ENCODE measurements at places on chromosomes 3 and 15.

- no peak for DNase-seq
These were observed 59.4 kb downstream of the PLOD2 start for GRCh38 chr3:146101538-146101937.

GRCh38 chr15:80418892-80419537, 14.8 kb downstream of the ARNT2 start:
- no peak for DNase-seq

DNA sequence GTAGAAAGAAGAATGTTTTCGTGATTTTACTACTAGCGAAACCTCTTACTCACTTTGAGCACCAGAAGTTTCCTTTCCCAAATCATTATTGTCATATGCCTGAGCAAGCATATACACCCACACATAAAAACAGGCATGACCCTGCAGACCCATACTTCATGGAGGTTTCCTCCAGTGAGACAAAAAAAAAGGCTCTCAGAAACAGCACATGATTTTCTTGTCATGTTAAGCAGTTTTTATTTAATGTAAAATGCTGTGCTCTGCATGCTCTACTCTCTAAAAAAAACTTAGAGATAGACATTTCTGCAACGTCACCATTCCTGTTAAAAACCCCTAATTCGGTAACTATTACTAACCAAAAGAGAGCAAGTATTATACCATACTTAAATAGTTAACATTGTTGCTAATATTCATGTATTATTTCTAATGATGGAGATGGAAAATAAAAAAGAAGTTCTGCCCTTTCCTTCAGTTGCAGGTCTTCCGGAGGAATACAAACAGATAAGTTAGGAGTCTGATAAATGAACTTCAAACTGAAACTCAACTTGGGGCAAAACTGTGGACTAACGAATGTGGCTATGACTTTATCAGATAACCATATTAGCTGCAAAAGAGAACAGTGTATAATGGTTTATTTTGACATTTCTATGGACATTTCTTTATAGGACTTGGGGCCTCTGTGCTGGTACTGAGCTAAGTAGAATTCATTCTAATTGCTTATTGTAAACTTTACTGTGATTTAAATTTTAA, 15.9 kb downstream of the CD200R1 start:
- no peak for DNase-seq

- no peak for DNase-seq
These were observed 56.8 kb upstream of the INSYN1 start for GRCh38 chr15:73809728-73810501.

DNA sequence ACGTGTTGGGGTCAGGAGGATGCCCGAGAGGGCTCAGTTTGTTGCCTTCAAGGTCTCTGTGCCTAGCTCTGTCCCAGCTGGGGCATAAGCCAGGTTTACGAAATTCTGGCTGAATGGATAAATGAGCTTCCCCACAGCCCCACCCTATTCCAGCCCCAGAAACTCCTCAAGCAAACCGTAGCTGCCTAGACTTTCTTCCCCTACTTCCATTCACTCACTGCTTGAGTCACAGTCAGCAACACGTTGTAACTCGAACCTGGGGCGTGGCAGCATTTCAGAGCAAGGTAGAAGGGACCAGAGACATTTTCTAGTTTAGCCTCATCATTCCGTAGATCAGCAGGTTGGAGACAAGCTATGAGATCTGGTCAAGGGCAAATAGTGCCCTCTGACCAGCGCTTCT, 24.2 kb downstream of the NMNAT3 start:
- DNase-seq: no peak

DNA sequence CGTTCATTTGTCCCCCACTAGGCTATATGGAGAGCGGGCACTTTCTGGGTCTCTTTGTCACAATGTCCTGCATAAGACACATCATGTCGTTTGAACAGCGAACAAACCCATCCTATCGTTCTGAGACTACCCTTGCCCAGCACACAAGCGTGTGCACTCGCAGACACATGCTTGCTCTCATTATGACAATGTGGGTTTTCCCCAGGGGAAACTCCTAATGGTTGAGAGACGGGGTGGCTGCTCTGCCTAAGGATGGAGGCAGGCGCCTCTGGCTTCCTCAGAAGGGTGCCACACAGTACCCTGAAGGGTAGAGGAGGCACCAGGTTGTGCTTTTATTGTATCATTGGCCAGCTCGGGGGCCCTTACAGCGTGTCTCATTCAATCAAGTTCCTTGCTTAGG, 51.0 kb upstream of the MYZAP start:
- no peak for DNase-seq

DNA sequence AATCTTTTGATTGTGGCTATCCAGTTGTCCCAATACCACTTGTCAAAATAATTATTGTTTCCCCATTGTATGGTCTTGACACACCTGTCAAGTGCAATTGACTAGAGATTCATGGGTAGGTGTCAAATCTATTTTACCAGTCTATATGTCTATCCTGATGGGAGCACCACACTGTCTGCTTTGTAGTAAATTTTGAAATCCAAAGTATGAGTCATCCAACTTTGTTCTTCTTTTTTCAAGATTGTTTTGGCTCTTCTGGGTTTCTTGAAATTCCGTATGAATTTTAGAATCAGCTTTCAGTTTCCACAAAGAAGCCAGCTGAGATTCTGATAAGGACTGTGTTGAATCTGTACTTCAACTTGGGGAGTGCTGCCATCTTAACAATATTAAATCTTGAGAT, 71.9 kb downstream of the CSNK1G1 start:
- no peak for DNase-seq

DNA sequence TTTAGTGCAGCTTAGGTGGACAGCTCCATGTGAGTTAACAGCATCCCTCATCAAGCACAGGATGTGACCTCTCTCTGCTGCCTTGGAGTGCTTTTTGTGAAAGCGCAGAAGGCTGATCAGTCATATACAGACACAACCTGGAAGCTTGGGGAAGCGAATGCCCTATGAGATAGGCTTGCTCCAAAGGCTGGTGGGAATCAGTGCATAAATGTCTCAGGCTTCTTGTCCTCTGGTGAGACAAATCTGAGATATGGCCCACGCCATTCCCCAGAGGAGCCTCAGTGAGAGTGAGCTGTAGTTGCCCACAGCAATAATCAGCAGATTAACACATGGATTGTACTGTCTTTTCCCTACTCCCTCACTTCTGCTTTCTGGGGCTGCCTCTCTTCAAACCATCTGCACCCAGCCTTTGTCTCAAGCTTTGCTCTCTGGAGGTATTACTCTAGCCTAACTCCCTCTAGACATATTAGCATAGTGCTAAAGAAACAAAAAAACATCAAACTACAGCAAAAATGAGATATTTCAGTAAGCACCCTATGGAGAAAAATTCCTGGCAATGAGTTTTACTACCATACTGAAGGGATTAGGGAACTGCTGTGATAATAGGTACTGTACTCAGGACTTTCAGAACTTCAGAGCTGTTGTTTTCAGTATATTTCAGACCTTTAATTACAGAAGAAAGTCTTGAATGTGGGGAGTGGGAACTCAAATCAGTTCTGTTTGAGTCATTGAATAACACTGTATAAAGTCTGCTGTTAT, 113.7 kb downstream of the OXSM start:
- no peak for DNase-seq

- DNase-seq: no peak
These were observed 30.1 kb upstream of the ARL8B start for GRCh38 chr3:5092018-5092417.

DNA sequence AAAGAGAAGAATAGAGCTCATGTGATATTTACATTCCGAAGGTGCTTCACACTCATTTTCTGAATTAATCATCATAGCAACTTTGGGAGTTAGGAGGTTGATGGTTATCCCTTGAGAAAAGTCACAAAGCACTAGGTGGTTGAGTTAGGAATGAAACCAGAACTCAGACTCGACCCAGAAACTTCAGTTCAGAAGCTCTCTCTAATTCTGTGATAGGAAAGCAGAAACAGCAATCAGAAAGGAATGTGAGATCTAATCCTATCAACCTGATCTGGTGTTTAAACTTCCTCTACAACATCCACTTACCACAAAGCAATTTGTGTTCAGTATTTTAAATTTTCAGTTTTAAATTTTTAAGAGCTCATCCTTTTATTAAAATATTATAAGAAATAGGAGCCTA, 211.2 kb downstream of the CNTN3 start:
- DNase-seq: no peak

DNA sequence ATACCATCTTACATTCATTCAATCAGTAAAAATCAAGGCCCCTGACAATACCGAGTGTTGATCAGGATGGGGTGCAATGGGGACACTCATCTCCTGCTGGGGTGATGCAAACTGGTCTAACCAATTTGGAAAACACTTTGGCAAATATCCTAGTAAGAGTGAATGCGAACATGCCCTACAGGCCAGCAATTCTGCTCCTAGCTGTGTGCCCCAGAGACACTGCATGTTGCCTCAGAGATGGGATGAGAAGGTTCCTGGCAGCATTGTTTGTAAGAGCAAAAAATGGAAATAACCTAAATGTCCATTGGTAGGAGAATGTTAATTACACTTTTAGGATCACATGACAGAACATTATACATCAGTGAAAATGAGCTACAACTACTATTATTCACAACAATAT, 4.7 kb downstream of the LINGO1 start:
- no peak for DNase-seq

GRCh38 chr3:28912120-28912885, 368.6 kb upstream of the RBMS3 start:
- no peak for DNase-seq

DNA sequence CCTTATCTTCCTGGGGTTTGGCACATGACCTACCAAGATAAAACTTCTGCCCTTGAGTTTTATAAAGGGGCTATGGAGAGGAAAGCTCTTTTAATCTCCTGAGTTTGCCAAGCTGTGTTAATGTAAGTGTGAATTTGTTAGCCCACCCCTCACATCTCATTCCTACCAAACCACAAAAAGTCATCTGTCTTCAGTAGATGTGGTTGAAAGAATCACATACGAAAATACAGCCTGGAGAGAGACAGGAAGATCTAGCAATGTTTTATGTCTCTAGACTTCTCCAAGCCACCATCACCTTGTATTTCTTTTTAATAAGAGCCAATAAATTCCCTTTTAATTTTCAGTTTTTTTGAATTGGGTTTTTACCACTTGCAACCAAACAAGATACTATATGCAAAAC, 68.9 kb upstream of the ZNF280D start:
- DNase-seq: no peak

GRCh38 chr3:30598668-30599545, 7.5 kb upstream of the TGFBR2 start:
- no peak for DNase-seq

GRCh38 chr3:114709102-114709501, 415.3 kb downstream of the TIGIT start:
- no peak for DNase-seq

- no peak for DNase-seq
These were observed 1028.6 kb downstream of the MCTP2 start for GRCh38 chr15:95259965-95260364.

DNA sequence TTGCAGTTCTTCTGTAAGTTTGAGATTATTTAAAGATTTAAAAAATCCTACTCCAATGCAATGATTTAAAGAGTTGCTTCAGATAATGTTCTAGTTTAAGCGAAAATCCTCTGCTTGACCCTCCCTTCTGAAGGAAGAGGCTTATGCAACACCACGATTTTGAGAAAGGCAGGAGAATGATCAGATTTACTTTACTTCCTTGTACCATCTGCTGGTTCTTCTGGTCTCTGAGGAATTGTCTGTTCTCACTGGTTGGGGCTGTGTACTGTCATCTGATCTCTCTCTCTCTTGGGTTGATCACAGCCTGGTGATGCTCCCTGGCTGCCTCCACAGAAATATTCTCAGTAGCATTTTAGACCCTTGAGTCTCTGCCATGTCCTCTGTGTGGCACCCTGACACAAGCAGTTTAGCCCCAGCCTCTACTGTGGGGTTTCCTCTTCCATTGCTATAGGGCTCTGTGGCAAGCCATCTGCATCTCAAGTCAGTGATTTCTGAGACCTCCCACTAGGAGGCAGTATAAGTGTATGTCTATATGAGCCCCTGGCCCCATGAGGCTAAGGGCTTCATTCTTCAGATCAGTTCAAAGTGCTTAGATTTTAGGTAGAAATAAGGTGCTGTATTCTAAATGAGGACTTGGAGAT, 50.8 kb upstream of the PLAAT1 start:
- no peak for DNase-seq

GRCh38 chr3:5198986-5199731, 11.7 kb downstream of the EDEM1 start:
- no peak for DNase-seq

GRCh38 chr3:178189854-178190253, 346.4 kb upstream of the KCNMB2 start:
- no peak for DNase-seq

GRCh38 chr3:64149886-64150285, 75.4 kb downstream of the PRICKLE2 start:
- no peak for DNase-seq

- DNase-seq: no peak
These were observed 62.5 kb downstream of the SFMBT1 start for GRCh38 chr3:52983336-52983807.

DNA sequence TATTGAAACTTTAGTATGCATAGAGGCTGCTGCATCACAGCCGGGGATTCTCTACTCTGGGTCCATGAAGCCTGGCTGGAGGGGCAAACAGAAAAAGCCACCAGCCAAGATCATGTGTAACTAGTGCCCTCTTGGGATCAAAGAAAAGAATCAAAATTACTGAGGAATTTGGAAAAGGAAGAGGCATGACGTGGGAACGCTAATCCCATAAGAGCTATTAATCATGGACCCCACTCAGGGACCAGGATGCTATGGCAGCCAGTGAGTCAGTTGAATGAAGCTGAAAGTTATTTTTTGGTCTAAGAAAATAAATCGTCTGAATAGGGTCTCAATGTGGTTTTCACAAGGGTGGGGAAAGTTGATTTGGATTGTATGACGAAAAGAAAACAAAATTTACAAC, 1165.1 kb downstream of the ROBO2 start:
- peak; percentile 35 for DNase-seq

- DNase-seq: peak; percentile 13
These were observed 242.8 kb upstream of the UBE2E2 start for GRCh38 chr3:22960105-22960984.

GRCh38 chr3:13772885-13773745, 106.8 kb downstream of the WNT7A start:
- DNase-seq: no peak

DNA sequence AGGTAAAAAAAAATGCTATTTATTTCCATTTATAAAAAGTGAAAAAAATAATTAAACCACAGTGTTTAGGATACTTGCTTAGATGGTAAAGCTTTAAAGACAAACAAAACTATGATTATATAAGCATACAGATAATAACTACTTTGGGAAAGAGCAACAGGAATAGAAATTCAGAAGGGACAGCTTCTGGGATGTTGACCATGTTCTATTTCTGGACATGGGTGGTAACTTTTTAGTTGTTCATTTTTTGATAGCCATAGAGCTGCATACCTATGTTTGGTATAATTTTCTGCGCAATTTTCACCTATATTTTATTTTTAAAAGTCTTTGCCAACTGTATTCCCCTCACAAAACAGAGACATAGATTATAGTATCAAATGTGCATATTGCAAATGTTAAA, 572.0 kb upstream of the NR2F2 start:
- no peak for DNase-seq

- no peak for DNase-seq
These were observed 4.9 kb downstream of the KLHL40 start for GRCh38 chr3:42690191-42690590.

DNA sequence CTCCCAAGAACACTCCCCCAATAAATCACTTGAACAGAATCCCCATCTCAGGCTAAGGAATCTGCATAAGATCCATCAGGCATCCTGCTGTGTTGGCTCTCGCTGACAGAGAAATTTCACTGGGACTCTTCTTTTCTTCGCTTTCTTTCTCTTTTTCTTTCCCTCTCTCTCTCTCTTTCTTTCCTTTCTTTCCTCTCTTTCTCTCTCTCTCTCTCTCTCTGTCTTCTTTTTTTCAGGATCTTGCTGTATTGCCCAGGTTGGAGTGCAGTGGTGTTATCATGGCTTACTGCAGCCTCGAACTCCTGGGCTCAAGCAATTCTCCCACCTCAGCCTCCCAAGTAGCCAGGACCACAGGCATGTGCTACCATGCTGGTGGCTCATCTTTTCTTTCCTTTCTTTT, 4.5 kb upstream of the SLC28A1 start:
- DNase-seq: no peak
